ENCODE measurements at places on chromosomes 12 and 14.
A peak's percentile ranks its signal among the peaks of the same experiment; 100 is the strongest.

DNA sequence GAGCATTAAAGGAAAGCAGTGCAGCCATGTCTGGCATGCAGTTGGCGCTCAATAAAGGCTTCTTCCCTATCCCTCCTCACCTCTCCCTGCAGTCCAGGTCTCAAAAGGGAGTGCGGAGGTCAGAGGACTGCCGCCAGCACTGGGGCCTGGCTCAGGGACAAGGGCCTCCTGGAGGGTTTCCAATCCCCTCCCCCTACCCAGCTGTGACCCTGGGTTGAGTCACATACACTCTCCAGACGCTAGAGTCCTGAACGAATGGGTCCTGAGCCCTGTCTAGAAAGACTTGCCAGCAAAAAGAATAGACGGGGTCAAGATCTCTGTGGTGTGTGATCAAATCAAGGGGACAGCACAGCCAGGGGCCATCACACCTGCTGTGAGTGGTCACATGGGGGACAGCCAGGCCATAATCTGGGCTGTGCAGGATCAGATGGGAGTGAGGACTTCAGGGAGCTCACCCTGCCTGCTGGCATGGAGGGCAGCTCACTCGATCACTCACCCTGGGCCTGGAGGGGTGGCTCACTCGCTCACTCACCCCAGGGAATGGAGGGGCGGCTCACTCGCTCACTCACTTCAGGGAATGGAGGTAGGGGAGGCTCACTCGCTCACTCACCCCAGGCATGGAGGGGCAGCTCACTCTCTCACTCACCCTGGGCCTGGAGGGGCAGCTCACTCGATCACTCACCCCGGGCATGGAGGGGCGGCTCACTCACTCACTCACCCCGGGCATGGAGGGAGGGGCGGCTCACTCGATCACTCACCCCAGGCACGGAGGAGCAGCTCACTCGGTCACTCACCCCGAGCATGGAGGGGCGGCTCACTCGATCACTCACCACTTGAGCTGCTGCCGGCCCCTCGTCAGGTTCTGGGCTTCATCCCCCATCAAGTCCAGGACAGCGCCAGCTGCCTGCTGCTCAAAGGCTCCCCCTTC, 12.8 kb downstream of the CFAP73 start:
- DNase-seq: no peak

DNA sequence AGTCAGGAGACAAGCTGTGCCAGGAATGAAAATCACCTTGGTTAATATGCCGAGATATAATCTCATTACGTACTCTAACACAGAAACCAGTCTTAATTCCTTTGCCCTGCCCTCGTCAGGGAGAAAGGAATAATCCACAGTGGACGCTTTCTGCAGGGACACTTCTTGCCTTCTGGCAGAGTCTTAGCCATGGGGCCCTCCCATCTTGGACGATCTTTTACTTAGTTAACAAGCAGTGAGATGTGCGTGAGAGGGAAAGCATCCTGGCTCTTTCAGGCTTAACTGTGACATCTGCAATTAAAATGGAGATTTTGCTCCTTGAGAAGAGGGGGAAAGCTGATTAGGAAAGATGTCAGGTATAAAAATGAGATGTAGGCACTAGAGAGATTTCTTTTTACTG, 246.4 kb downstream of the TMEM132C start:
- DNase-seq: no peak

DNA sequence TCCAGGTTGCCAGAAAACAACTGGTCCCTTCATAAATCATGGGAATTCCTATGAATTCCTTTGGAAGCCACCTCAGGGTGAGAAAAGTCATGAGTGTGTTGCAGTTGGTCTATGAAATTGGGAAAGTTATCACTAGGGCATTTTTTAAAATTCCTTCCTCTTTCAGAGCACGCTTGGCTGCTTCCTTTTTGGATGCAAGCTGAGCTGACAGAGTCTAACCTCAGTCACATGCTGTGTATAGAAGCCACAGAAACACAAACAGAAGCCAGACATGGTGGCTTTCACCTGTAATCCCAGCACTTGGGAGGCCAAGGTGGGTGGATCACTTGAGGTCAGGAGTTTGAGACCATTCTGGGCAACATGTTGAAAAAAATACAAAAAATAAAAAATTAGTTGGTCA, 21.7 kb upstream of the HELB start:
- DNase-seq: no peak

DNA sequence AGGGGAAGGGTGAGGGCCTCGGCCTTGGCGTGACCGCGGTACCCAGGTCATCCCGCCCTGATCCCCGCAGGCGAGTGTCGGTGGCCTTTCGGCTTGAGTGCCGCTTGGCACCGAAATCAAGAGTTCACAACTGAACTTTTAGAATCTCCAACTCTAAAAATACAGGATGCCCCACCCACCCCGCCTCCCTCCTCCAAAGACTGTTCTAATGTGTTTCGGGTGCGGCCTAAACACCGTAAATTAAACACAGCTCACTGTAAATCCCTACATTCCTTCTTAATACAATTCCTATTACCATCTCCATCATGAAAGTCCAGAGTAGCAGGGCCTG, 11.4 kb downstream of the SCNN1A start:
- no peak for DNase-seq

DNA sequence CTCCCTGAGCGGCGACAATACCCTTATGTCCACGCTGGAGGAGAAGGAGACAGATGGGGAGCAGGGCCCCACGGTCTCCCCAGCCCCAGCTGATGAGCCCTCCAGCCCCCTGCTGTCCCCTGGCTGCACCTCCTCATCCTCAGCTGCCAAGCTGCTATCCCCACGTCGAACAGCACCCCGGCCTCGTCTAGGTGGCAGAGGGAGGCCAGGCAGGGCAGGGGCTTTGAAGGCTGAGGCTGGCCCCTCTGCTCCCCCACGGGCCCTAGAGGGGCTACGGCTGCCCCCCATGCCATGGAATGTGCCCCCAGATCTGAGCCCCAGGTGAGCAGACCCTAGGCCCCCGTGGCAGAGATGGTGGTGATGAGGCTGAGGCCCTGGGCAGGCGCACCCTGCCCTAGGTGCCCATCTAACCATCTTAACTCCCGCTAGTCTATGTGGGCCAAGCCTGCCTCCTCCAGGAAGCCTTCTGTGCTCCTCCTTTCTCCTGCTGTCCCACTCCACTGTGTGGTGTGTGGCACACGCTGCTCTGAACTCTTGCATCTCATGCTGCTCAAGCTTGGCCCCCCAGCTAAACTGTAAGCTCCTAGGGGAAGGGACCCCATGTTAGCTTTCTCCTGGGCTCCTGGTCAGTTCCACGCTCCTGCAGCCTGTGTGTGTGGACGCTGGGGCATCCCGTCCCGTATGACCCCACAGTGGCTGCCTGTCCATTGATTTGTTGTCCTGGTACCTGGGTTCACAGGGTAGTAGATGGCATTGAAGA, 12.1 kb downstream of the MCRS1 start:
- no peak for DNase-seq

DNA sequence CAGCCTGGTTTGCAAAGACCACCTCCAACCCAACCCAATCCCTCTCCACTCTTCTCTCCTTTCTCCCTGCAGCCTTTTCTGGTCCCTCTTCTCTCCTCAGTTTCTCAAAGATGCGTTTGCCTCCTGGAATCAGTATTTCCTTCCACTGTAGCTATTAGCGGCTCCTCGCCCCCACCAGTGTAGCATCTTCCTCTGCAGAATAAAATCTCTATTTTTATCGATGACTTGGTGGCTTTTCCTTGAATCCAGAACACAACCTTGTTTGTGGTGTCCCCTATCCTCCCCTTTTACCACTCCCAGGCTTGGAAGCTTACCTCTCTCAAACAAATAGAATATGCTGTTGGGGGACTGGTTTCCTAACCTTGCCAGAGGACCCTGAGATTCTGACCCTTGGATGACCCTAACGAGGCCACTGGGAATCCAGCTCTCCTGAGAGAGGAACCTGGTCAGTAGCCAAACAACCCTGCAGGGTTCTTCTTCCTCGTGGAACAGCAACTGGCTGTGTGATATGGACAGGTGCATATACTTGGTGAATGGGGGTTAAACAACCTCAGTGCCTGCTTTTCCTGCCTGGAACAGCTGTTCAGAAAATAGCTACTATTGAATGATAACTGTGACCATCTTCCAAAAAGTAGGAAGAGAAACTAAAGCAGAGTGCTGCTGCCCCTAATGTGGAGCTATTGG, 4.4 kb downstream of the WNT1 start:
- DNase-seq: no peak

GRCh38 chr12:70920891-70921290, 353 bp upstream of the PTPRR start:
- DNase-seq: no peak

- no peak for DNase-seq
These were observed 79.7 kb downstream of the PAPOLA start for GRCh38 chr14:96581902-96582301.

GRCh38 chr12:121947981-121948380, 29.6 kb downstream of the CFAP251 start:
- DNase-seq: no peak

- no peak for DNase-seq
These were observed 706 bp downstream of the CRACR2A start for GRCh38 chr12:3752096-3752709.

DNA sequence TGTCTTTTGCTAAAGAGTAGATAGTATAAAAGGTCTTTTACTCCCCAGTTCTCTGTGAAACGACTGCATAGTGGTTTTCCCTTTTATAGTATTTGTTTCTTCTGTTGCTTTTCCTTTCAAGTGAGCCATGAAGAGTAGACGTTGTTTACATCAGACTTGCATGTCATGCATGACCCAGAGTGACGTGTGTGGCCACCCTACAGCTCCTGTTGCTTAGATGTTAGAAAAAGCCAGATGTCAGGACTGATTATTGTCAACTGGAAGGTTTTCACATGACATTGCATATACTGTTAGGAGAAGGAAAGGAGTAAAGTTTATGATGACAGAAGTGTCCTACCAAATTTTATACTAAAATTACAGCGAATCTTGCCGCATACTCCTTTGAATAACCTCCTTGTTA, 1.3 kb upstream of the RD3L start:
- no peak for DNase-seq

GRCh38 chr12:68686595-68687521, at the start of gene NUP107:
Gene NUP107 (plus strand): TSS chr12:68686978. CDS start chr12:68687066, 88 bp downstream.
- peak; percentile 100 for DNase-seq

DNA sequence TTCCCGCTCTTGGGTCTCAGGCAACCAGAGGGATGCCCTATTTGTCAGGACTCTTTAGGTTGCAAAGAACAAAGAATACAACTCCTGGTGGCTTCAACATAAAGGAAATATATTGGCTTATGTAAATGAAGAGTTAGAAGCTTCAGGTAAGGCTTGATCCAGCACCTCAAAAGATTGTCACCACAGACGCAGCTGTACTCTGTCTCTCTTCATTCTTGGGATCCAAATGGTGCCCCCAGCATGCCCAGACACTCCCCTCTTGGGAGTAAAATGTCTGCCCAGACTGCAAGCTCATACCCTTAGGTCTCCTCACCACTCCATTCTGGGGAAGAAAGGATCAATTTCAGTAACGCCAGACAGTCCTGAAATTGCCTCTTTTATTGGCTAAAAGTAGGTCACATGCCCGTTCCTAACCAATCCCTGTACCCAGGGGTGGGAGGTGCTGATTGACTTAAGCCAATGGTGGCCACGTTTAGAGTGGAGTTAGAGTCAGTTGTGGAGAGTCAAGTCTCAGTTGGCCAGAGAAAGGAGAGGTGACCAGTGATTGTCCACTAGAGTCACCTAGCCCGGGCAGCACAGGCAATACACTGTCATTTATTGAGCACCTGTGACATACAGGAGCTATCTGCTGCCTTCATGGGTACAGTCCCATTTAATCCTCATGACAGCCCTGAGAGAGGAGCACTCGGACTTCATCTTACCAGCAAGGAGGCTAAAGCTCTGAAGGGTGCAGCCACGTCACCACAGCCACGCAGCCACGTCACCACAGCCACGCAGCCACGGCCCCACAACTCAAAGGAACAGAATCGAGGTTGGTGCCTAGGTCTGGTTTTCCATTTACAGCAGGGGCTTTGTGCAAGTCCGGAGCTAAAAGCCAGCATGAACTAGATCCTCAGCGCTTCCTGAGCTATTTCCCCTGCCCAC, 19.7 kb upstream of the BEGAIN start:
- no peak for DNase-seq

DNA sequence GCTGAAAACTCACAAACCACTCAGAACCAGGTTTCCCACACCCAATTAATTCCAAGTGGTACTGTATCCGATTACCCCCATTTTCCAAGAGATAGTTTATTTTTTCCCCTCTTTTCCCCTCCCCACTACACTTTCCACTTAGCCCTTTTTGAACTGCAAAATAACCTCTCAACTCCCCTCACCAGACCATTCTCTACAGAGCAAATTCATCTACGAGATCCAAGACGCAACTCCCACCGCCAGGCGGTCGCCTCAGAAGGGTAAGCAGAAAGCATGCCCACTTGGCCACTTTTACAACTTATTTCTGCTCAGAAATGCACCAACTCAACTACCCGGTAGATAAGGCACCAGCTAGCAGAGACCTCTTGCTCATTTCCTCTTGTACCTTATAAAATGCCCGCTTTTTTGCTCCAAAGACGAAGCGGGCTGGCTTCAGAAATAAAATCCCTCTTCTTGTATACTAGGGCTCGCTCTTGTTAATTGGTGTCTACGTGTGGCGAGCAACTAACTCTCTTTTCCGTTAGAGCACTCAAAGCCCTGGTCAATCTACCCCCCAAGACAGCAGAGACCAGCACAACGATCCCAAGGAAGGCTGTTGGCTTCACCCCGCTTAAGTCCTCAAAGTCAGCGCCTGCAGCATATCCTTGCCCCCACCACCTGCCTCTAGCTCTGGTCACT, 910 bp upstream of the SRP54 start:
- DNase-seq: peak; percentile 46

- no peak for DNase-seq
These were observed 46.6 kb downstream of the CFAP251 start for GRCh38 chr12:121964813-121965643.

GRCh38 chr12:52139579-52140062, 52.2 kb downstream of the KRT80 start:
- DNase-seq: peak; percentile 71

- no peak for DNase-seq
These were observed 5.3 kb upstream of the PGF start for GRCh38 chr14:74960736-74961135.

DNA sequence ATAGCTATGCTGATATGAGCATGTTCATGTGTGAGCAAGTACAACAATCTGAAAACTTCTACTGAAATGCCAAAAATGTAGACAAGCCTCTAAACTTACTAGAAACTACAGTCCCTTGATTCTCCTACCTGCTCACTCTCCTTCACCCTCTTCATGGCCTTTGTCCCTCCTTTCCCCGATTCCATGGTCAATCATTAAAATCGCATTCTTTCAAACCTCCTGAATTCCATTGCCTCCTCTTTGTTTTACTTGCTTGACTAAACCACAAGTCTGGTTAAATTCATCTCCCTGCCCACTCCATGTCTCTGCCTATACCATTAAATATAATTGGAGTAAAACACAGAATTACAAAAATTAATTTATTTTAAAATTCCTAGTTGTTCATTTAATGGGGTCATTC, 33.0 kb upstream of the SSTR1 start:
- DNase-seq: no peak

All from LoVo (cell line).